ENCODE measurements at places on chromosomes 7 and 10.

GRCh38 chr10:132520177-132520811 is 17.3 kb upstream of the INPP5A start:
- DNase-seq: no peak

- DNase-seq: no peak
These were observed 134.7 kb downstream of the MGMT start for GRCh38 chr10:129601737-129602136.

DNA sequence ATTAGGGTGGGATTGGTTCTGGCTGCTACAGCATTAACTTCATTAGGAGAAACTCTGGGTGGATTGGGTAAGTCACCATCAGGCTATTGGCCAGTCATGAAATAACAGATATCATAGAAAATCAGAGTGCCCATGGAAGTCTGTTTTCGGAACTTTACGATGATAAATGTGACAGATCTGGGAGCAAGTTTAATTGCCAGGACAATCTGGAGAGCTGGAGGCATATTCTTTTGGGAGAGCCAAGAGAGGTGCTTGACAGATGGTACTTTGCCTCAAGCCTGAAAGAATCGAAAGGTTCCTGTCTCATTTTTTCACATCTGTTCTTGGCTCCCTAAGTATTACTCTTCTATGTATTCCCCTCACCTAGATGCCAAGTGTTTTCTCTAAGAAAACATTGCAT is 369.9 kb downstream of the CNTNAP2 start:
- DNase-seq: no peak

DNA sequence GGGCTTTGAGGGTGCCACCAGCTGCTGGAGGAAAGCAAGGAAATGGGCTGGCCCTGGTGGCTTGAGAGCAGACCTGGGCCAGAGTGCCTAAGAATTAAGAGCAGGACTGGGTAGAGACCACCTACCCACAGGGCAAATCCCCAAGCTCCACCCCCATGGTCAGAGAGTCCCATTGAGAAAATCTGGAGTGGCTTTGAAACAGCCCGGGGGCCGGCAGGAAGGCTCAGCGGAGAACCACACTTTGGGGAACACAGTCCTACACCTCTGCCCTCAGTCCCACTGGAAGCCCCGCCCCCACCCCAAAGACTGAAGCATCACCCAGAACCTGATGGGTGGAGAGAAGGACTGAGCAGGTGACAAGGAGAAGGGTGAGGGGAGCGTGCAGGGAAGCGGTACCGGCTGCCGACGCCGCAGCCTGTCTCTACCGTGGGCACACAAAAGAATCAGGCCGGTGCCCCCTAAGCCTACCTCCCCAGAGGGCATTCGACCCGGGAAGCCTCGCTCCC is 3.6 kb downstream of the SMARCD3 start:
- no peak for DNase-seq

DNA sequence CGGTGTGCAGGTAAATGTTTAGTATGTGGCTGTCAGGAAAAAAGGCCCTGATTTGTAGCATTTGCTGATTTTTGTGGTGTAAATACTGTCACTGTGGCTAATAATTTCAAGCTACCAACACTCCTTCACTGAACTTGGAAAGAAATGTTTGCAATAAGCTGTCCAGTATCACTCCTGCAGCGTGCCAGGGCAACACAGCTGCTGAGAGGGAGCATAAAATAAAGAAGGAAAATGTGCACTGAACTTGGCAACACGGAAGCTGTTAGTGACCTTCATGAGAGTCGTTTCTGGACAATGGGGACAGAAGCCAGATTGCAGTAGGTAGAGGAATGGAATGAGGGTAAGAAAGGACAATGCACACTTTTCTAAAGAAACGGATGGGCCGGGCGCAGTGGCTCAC is 37.9 kb upstream of the FHIP2A start:
- no peak for DNase-seq

GRCh38 chr7:98713165-98713810 is 96.2 kb downstream of the NPTX2 start:
- DNase-seq: no peak

GRCh38 chr10:6062101-6062771 is at the start of gene IL2RA:
Gene IL2RA, minus strand, starts transcription at chr10:6062367. Its CDS starts 216 bp downstream, at chr10:6062151.
- peak; percentile 75 for DNase-seq

DNA sequence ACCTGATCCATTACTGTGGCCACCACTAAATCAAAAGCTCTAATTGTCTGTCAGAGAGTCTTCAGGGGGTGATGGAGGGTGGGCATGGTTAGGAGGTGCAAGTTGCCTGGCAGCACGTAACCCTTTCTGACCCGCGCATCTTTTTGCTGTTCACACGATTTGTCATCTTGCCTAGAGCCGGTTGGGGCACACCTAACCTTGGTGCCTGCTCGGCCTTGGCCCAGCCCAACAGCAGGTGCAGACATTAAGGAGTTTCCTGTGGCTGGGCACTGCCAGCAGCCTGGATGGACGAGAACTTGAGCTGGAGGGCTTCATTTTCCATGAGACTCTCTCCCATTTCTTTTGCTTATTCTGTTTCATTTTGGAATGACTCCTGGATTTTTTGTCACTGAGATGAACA is 41.0 kb upstream of the PTF1A start:
- no peak for DNase-seq

DNA sequence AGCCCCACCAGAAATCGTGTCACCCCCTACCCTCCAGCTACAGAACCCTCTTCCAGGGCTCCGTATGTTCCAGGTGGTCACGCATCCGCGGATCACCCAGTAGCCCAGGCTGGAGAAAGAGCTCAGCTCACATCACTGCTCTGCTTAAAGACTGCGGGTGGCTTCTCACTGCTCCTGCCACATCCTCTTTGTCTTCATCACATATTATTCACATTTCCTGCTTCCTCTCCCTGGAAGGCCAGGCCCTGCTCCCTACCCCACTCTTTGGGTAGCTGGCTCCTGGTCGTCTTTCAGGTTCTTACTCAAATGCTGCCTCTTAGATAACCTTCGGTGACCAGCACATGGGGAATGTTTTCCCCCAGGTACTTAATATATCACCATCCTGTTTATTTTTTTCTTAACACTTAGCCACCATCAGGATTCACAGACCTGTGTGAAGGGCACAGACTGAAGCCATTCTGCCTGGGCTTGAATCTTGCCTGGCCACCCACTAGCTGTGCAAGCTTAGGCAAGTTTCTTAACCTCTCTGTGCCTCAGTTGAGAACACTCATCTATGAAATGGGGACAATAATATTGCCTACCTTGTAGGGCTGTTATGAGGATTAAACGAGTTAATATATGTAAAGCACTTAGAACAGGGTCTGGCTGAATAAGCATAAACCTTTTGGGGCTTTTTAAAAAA is 307.8 kb downstream of the PRPF18 start:
- DNase-seq: no peak

DNA sequence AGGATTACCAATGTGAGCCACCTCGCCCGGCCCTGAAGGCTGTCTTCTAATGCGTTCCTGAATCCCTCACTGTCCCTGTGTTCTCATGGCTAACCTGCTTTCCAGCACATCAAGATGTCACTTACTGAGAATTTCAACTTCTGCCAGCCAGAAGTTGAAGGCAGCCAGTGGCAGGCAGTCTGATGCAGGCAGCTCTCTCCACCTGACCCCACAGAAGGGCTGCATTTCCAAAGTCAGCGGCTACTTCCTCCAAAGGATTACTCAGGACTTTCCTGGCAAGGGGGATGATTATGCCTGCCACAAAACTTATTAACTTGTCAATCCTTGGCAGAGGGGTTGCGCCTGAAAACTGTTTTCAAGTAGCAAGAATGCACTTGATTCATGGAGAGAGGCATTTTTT is 1219.4 kb downstream of the TYW1 start:
- no peak for DNase-seq

DNA sequence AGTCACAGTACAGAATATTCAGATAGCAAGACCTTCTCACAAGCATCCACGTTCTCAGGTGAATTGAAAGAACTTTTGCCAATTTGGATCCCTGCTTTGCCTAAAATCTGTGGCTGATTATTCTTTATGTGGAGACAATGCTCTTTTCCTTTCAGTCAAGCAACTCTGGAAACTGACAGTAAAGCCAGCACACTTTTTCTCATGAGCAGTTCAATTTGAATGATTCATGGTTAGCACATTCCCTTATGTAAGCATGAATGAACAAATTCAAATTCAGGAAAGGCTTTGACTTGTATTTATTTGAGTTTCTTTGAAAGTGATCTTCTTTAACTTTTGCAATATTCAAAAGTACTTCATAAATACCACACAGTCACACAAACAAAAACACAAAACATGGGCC is 57.6 kb downstream of the MEOX2 start:
- no peak for DNase-seq

- no peak for DNase-seq
These were observed 371.8 kb downstream of the MDFIC start for GRCh38 chr7:115293628-115294240.

DNA sequence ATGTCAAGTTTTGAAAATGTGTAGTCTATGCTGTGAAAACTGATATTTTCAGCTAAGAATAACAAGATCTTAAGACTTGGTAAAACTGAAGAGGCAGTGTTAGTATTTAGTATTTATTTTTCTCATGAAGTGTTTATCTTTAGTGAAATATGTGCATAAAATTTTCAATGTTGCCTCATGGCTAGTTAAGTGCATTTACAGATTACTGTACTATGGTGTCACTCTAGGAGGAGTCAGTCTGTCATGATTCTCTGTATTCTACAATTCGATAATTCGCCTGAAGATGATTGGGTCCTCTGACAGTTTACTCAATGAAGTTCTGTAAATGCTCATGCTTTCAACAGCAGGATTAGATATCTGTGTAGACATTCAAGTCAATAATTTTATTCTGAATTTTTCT is 488.1 kb upstream of the GRM3 start:
- no peak for DNase-seq

GRCh38 chr10:110005719-110006118 is 2.1 kb upstream of the ADD3 start:
- DNase-seq: no peak

- DNase-seq: no peak
These were observed 96.3 kb downstream of the CPXM2 start for GRCh38 chr10:123795196-123795780.

- DNase-seq: no peak
These were observed 41.2 kb upstream of the C1QL3 start for GRCh38 chr10:16562891-16563290.

DNA sequence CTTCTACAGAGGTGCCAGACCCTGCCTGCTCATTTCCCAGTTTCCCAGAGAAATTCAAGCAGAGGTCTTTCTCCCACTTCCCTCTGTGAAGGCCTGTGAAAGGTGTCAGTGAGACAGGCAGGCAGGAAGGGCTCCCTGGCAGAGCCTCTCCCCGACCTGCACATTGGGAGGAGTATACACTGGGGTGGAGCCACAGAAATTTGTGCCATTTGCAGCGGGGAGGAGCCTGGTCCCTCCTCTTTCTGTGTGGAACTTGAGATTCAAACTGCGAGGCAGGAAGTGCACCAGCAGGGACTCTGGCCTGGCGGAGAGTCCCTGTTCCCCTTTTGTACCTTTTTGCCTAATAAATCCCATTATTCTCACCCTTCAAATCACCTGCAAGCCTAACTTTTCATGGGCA is 54.6 kb upstream of the OPN4 start:
- DNase-seq: no peak

GRCh38 chr7:46286957-46287356 is 365.9 kb upstream of the IGFBP3 start:
- DNase-seq: no peak

DNA sequence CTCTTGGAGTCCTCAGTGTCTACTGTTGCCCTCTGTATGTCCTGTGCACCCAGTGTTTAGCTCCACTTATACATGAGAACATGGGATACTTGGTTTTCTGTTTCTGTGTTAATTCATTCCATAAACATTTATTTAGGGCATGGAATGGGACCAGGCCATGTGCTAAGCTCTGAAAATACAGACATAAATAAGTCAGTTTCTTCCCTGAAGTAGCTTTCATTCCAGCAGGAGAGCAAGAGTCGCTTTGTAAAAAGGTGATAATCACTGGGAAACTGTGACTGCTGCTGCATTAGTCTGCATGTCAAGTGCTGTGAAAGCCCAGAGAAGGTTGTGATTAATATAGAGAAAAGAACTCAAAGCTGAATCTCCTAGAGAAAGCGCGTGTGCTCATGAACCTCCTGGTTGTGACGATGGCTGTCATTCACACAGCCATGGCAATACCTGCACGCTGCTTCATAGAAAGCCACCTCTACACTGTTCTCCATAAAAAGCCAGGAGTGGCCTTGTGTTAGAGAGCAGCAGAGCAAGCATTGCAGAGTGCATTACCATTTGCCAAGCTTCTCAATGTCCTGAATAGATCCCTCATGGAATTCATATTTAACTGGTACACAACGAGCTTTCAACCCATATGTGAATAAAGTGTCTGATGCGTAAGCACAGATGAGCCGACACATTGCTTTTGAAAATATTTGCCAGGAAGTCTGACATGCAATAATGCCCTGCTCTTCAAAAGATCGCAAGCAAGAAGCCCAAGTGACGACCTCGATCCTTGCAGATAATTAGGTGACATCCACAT is 30.6 kb upstream of the PITRM1 start:
- DNase-seq: no peak

DNA sequence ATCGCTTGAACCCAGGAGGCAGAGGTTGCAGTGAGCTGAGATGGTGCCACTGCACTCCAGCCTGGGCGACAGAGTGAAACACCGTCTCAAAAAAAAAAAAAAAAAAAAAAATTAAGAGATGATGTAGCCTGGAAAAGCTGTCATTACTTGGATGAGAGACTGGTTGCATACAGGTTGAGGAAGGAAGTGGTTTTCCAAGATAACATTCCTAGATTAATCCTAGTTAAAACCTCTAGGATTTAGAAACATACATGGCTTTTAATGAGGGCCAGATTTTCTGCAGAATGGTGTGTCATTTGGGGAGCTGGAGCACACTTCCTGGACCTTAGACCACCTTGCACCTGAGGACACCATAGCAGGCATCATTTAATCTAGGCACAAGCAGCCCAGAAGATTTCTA is 17.8 kb downstream of the VWA2 start:
- DNase-seq: no peak

DNA sequence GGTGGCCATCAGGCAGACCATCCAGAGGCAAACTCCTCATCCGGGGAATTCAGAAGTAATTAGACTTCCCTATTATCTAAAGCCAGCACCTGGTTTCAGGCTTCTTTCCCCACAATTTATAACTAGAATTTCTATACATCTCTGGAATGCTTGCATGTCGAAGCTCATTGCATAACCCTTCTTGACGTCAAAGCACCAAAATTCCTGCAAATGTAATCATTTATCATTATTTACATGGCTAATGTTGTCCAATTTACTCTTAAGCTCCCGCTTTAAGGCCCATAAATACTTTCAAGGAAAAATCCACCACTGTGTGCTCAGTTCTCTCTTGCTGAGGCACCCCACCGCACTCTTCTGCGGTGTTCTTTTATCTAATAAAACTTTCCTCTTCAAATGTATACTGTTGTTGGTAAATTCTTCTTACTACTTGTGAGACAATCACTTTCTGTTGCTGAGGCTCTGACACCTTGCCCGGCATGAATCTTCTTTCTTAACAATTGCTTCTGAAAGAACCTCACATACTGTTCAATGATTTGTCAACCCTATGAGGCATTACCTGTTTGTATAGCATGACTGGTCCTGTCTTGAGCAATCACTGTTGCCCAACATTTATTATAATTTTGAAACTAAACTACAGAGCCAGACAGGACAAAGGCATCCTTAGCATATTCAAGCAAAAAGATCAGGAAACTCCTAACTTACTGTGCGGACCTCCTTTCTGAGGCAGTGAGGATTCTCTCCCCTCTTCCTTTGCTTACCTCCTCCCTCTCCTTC is 17.4 kb upstream of the GPR141 start:
- no peak for DNase-seq

- no peak for DNase-seq
These were observed 470.8 kb upstream of the KCND2 start for GRCh38 chr7:119802147-119802546.

GRCh38 chr10:103910442-103911012 is 7.5 kb downstream of the STN1 start:
- no peak for DNase-seq

Measured in CD4-positive, alpha-beta T cell treated with Interleukin-10 for 1 hour (primary cell).